Subcutaneous adipose tissue (tissue), 4 donors: ENCODE measurements at places on chromosomes 2 and 18. TPM values are rescaled to one million over a fixed set of nuclear protein-coding genes. Genes with fewer than 3 reads are reported as not detected.

Gene CIAO1
- 127 TPM for total RNA-seq

Gene CABLES1
- 47.9 TPM for total RNA-seq

Gene MARCO
- 21.7 TPM for total RNA-seq

Gene PARD3B
- 39.5 TPM for total RNA-seq

Gene ATP6V1B1
- total RNA-seq, result not detected

Gene CEBPZOS
- 21.5 TPM for total RNA-seq

Gene CNGA3
- total RNA-seq, result 0.19 TPM

Gene FZD7
- 3.8 TPM for total RNA-seq

Gene REEP1
- total RNA-seq, result 0.17 TPM

Gene CNRIP1
- 54.8 TPM for total RNA-seq

Gene HIBCH
- 31.0 TPM for total RNA-seq

Gene IL1R1
- 381 TPM for total RNA-seq

Gene EEF1B2
- 373 TPM for total RNA-seq

Gene STK25
- 230 TPM for total RNA-seq

Gene NOL4
- not detected for total RNA-seq

Gene NT5C1B
- not detected for total RNA-seq

Gene CCL20
- not detected for total RNA-seq

Gene TNFAIP6
- total RNA-seq, result 0.57 TPM
